Inflammatory macrophage (primary cell): ENCODE measurements at places on chromosomes 16 and 17.

DNA sequence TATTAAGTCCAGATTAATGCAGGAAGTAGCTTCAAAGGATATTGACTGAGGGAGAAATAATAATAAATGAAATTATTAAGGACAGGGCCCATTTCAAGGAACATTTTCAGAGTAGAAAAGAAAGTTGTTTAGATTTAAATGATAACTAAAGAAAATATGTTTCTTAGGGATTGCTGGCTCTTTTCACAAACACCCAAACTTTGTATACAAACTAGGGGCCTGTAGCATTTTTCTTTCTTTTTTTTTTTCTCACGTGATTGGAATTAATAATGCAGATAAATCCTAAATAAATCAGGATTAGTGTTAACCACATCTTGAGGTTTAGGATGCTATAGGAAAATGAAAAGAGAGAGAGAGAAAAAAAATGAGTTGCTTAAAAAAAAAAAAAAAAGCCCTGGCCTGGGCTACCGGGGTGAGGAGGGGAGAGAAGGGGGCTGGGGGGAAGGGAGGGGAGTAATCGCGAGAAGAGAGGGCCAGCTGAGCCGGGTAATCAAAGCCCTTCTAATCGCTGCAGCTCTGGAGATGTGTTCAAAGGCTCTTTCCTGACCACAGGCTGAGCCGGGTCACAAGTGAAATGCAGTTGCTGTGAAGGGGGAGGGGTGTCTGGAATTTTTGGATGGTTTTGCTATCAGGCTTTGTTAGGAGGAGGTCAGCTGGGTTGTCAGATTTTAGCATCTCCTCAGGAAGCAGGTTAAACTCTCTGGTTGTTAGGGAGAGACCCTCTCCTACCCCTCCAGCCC is 104.6 kb upstream of the ZFHX3 start:
- DNase-seq: no peak

GRCh38 chr17:63249256-63250004 is 196.7 kb downstream of the CYB561 start:
- peak; percentile 66 for DNase-seq

- peak; percentile 56 for DNase-seq
These were observed 19.4 kb downstream of the PLCG2 start for GRCh38 chr16:81798311-81799137.

- DNase-seq: peak; percentile 86
These were observed 417.1 kb downstream of the TMEM114 start for GRCh38 chr16:8173111-8173644.

- DNase-seq: peak; percentile 78
These were observed 3.5 kb upstream of the PKMYT1 start for GRCh38 chr16:2983706-2984136.

DNA sequence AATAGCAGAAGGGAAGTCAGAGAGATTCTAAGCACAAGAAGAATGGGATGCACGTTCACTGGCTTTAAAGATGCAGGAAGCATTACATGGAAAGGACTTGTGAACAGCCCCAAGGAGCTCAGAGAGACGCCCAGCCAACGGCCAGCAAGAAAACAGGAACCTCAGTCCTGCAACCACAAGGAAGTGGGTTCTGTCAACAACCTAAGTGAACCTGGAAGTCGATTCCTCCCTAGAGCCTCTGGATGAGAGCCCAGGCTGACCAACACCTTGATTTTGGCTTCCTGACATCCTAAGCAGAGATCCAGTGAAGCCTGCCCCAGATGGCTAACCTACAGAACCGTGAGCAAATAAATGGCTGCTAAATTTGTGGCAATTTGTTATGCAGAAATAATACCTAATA is 24.5 kb downstream of the GPR142 start:
- peak; percentile 62 for DNase-seq
